ENCODE measurements at places on chromosomes 3 and 15.

DNA sequence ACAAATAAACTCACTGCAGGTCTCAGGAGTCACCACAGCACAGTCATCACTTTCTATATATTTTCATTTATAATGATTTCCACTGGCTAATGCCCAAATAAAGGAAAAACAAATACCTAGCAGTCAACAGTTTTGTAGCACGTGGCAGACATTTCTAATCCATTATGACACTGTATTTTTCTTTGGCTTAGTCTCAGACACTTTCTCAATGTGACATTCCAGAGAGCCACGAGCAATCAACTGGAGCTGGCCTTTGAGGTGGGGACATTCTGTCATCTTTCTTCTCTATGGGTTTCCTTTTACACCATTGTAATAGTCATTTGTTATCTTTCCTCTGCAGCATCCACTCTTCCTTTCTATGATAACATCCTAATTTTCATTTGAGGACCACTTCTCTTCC is 119.7 kb downstream of the WNT5A start:
- DNase-seq: no peak

DNA sequence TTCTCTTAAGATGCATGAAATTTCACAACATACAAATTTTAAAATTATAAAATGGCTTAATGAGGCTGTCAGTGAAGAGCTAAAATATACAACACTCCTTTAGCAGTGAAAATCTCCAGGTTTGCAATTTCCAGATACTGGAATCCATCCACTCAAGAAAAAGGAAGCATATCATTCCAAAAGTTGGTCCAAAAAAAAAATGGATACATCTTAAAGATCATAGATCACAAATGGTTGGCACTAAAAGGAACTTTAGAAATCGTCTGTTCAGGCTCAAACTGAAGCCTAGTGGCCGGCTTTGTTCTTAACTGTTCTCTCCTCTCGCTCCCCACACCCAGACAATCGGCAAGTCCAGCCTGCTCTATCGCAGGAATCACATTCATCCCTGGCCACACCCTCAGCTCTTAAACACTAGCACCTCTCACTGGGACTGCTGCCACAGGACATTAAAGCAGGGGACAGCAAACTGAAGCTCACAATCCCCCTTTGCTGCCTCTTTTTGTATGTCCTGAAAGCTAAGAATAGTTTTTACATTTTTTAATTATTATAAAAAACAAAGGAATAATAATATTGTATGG is 130.3 kb upstream of the CDIN1 start:
- no peak for DNase-seq

GRCh38 chr3:171455603-171456550 is 4.3 kb downstream of the TNIK start:
- DNase-seq: no peak

GRCh38 chr3:157122116-157122515 is 37.8 kb downstream of the CCNL1 start:
- DNase-seq: no peak

DNA sequence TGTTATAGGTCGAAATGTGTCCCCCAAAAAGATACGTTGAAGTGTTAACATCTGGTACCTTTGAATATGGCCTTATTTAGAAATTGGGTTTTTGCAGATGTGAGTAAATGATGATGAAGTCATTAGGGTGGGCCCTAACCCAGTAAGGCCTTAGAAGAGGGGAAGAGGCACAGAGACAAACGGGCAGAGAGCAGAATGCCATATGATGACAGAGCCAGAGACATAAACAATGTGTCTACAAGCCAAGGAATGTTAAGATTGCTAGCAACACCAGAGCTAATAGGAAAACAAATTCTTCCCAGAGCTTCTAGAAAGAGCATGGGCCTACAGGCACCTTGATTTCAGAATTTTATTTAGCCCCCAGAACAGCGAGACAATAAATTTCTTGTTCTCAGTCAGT is 693.1 kb upstream of the NECTIN3 start:
- no peak for DNase-seq

- DNase-seq: no peak
Measured at GRCh38 chr3:140134231-140134965, 199.4 kb downstream of the CLSTN2 start.

DNA sequence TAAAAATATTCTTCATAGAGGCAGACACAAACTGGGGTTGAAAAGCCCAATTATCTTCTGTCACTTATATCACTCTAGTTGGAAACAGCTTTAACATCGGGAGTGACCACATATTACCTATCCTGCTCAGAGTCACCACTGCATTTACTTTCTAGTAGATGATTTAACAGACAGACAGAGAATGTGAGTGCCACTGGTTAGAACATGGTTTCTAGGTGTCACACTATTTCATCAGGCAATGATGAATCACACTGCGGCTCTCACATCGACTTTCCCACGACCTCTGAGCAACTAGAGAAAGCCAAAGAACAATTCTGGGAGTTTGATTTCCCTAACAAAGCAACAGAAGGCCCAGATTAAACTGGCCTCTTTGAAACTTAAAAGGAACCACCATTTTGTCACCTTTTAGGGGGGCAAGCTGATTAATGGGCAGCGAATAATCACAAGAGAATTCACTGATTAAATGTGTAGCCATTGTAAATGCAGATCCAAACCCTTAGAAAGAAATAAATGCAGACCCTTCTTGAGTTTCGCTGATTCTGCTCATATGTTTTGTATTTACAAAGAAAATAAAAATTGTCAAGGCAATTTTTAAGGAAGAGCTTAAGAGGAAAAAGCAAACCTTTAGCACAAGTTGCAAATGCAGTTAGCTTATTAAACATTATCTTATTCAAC is 112.6 kb upstream of the KBTBD8 start:
- no peak for DNase-seq

DNA sequence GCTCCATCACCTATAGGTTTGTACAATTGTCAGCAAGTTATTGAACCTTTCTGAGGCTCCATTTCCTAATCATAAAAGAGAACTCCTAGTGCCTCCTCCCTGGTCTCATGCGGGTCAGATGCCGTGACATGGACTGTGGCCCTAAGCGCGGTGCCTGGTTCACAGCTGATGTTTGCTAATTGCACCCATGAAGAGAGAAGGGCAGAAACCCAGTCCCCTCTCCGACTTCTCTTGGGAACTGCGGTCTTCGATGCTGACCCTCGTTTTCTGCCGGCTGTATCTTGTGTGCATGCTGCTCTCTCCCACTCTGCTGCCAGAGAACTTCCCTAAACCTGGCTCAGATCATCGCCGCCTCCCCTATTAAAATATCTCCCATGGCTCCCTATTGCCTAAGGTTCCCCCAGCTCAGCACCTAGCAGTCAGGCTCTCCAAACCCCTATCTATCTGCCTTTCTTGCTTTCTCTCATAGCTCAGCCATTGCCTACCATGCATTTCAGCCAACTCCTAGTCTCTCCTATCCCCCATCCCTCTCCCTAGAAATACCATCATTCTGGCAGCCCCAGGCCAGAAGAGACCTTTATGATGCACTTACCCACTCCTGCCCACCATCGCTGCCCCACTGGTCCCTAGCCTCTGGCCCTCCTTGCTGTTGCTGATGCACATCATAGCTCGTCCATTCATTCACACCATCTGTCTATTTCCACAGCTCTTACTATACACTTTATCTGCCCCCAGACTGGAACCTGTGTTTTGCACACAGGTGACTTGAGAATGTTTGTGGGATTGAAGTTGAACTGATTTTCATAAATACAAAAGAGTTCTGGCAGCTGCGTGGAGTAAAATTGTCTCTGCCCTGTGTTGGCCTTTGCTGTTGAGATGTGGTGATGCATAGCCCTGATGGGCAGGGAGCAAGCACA is 6.6 kb downstream of the ISG20 start:
- DNase-seq: no peak
